Kidney (tissue), 22 donors: ENCODE measurements at places on chromosomes 6 and 20.

DNA sequence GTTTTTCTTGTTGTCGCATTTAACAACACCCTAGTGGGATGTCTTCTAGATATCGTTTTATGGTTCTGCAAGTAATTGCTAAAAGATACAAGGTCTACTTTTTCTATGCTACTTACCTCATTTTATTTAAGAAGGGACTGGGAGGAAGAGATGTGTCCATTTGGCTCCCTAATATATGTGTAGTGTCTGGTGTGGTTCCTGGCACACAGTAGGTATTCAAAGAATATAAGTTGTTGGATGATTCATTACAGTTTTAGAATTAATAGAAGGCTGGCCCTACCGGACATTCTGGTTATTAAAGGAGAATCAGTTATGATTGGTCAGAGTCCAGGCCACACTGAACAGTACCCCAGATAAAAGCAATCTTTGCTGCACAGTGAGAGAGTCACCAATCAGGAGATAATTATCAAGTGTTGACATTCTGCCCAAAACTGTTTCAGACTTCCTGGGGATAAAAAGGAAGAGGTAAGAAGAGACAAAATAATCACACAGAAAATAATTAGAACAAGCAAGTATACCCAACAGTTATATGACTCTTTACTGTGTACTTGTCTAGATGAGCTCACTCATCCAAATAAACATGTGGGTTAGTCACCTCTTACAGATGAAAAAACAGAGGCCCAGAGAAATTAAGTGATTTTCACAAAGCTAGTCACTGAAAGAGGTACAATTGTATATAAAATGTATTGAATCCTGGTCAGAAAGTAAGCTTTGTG is 7.0 kb downstream of the TMEM244 start:
- no peak for DNase-seq

- DNase-seq = no peak
These were observed 373.6 kb downstream of the SYNE1 start for GRCh38 chr6:152263582-152263981.

GRCh38 chr6:41452763-41453162 is 93.4 kb upstream of the FOXP4 start:
- no peak for DNase-seq

DNA sequence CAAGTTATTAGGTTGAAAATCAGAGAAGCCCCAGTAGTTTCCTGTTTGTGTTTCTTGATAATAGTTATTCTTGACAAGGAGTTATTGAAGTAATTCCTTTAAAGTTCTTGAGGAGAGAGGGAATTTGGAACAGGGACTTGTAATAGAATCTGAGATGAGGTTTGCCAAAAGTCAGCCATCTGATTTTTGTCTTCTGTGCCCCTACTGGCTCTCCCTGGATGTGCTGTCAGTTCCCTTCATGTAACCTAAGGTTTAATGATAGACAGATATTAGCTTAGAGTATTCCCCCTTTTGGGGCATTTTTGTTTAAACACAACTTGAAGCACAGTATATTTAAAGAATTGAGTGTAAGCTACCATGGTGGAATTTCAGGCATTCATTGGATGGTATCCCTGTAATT is 71.4 kb downstream of the CARMIL1 start:
- no peak for DNase-seq

- peak; percentile 11 for DNase-seq
These were observed 766 bp upstream of the TINAG start for GRCh38 chr6:54307439-54307910.

DNA sequence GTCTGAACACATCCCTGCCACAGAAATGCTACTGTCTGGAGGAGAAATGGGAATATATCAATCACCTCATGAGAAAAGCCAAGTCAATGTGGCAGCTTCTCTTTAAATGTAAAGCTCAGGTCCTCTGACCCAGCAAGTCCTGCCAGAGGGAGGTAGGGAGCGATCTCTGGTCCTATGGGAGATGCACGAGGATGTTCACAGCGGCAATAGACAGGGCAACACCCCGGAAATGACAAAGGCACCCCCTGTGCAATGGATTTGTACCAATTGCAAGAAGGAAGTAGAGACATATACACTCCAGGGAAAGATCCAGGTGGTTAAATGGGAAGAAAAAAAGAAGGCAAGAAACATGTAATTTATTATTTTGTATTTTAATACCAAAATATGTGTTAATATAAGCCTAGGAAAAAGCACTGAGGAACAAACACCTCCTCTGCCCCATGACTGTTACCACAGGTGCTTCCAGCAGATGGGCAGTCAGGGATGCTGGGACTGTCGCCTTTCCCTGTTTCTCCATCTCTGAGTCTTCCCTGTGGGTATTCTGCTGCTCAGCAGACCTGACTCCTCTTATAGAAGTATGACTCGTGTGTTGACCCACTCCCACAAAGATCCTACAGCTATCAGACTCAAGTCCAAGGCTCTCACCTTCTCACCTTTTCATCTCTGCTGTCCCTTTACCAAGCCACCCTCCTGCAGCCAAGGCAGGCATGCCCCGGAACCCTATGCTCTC is 20.8 kb downstream of the ATP9A start:
- no peak for DNase-seq

DNA sequence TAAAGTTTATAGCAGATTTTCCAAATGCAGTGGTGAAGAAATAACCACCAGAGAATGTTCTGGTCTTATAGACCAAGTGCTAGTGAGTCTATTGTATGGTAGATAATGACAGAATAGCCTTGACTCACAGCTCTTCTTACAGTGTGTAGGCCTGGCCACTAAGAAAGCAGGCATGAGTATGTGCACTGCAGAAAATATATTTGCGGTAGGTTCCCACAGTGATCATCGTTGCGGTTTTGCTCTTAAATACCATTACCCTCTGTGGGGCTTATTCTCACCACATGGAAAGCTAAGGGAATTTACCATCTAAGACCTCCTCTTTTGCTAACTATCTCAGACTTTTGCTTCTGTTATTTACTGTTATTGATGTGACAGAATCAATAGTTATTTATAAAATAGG is 212.3 kb upstream of the SYNDIG1 start:
- no peak for DNase-seq

- DNase-seq = no peak
These were observed 24.3 kb upstream of the FLRT3 start for GRCh38 chr20:14361509-14362345.

GRCh38 chr6:9795880-9796279 is 619.0 kb downstream of the TFAP2A start:
- peak; percentile 25 for DNase-seq

DNA sequence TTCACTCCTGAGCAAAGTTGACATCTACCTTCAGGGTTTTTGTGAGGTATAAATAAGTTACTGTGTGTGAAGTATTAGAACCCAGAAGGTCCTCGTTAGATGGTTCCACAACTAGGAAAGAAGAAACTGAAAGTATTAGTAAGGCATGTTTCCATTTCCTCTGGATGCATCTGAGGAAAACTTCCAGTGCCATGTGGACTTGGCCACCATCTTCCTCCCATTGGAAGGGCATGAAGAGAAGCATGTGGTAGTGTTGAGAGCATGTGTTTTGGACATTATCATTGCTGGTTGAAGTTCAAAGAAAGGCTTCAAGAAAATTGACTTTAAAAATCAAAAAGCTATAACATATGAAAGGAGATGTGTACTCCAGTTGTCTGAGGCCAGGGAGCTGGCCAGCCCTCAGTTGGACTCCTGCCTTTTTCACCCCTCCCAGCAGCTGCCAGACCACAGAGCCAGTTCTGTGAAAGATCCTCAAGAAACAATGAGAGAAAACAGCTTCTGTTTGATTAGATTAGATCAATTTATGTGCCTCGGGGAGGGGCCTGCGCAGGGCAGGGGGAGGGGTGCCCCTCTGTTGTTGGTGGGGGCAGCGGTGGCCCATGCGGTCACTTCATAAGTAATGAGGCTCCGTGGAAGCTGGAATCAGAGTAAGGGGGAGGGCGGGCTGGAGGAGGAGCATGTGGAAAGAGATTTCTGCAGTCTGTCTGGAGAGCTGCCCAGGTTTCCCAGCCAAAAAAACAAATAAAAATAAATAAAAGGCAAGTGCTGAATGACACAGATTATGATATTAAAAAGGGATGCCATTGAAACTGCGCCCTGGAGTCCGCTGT is 154.0 kb downstream of the JARID2 start:
- peak; percentile 84 for DNase-seq

DNA sequence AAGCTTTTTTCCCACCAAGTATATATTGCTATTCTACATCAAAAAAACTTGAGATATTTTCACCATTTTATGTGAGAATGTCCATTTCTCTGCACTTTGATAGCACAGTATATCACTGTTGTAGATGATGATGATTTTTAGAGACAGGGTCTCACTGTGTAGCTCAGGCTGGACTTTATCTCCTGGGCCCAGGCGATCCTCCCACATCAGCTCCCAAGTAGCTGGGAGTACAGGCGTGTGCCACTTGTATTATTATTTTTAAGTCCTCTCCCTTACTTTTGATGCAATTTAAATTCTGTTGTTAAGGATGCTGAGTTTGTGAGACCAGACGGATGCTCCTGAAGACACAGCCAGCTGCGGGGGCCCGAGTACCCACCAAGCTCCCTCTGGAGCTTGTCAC is 326.8 kb downstream of the QKI start:
- DNase-seq = no peak

DNA sequence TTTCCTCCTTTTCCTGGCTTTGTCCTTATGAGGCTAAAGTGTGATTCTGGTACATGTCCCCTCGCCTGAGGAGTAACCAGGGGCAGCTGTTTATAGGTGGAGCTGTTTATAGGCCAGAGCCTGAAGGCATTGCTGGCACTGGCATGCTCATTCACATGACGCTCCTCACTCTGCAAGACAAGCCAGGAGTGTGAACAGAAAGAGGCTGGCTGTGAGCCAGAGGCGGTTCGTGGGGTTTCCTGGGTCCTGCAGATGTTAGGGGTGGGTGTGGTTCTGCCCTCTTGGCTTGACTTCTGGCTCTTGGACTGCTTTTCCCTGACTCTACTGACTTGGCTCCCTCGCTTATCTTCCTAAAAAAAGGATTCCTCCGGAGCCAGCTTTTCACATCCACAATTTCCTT is 12.8 kb upstream of the MDFI start:
- DNase-seq = no peak

GRCh38 chr6:7132398-7133035 is 24.8 kb downstream of the RREB1 start:
- no peak for DNase-seq

- DNase-seq = no peak
These were observed 93.7 kb downstream of the PSMB1 start for GRCh38 chr6:170459451-170459850.

GRCh38 chr20:4089756-4090487 is 74.6 kb upstream of the RNF24 start:
- DNase-seq = no peak

- no peak for DNase-seq
These were observed 3.9 kb upstream of the SRSF3 start for GRCh38 chr6:36590237-36590636.

- no peak for DNase-seq
These were observed 46.3 kb downstream of the EZR start for GRCh38 chr6:158772851-158773371.

GRCh38 chr20:11103866-11104265 is 430.1 kb upstream of the JAG1 start:
- no peak for DNase-seq

DNA sequence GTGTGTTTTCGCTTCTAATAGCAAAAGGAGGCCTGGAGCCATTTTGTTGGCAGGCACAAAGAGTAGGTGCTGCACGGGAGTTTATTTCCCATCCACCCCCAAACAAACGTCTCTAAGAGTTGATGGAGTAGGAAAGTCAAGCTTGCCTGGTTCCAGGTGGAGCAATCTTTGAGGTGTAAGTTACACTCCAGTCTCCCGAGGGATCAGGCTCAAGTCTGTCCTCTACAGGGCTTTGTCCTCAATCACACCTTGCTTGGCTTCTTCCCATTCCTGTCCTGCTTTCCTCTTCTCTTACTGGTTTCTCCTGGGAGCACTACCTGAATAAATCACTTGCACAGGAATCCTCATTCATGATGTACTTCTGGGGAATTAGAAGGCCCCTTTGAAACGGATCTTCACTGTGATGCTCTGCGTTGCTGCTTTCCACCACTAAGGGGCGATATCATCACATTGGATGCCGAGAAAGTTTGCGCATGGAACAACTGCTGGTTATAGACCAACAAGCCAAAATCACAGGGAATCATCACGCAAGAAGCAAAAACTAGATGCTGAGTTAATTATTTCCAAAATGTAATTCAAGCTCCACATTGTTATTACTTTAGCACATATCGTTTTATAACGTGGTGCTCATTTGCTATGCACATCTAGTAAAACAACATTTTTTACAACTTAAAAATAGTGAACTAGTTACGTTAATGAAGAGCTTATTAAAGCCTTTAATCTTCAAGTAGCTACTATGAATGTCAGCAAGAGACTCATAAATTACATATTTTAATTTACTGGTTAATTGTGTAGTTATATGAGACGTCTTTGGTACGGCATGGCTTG is 156.8 kb downstream of the DNAH8 start:
- peak; percentile 67 for DNase-seq
